ENCODE measurements at places on chromosomes 5 and 9. TPM values are rescaled to one million over a fixed set of nuclear protein-coding genes. Genes with fewer than 3 reads are reported as not detected.
A peak's percentile ranks its signal among the peaks of the same experiment; 100 is the strongest.

DNA sequence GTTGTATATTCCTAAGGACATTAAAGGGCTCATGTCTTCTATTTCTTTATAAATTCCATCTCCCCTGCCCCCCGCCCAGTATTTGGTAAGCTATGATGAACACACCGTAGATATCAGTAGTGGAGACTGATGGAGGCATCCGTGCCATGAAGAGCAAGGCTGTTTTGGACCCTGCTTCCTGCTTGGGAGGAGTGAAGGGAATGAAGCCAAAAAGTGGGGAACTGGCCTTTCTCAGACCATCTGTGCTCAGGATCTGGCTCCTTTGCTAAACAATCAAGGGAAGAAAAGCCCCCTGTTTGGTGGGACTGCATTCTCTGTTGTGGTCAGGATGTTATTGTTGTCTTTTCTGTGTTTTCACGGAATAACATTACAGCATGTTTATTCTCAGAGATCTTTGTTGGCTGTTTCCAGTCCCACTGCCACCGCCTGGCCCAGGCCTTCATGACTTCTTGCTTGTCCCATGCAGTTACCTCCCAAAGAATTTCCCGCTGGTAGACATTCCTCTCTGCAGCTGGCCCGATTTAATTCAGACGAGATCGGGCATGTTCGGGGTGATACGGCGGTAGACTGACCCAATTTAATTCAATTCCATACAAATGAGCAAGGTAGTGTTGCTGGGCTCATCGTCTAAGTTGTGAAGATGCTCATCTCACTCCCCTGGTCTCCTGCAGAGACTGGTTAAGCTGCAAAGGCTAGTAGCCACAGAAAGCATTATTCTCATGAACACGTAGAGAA lies 31.4 kb upstream of the ANKH start:
- DNase-seq: no peak

GRCh38 chr5:138444078-138444773 lies 5.4 kb downstream of the REEP2 start:
- DNase-seq: no peak

DNA sequence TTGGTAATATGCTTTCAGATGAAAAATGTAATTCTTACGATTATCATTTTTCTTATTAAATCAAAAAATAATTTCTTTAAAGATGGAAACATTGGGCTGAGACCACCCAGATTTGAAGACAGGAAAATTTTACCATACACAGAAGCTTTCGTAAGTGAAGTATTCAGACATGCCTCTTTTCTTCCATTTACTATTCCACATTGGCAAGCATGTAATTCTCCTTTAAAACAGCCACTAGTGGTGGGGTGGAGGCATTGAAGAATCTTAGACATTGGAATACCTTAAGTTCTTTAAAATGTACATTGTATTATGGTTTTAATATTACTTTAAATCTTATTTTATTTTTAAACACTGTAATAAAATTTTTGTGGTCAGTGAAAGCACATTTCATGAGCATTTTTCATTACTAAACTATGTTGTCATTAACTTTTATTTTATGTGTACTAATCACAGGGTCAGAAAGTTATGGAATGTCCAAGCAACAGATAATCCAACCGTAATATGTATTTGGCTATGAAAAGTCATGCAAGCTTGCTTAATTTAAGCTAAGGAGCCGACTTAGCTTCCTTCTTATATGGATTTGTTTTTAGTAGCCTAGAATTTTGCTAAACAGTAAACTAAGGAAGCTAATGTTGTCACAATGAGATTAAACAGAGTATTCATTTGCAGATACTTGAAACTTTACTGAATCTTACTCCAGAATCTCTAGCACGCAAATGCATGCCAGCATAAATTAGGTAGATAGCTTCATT lies 97.4 kb upstream of the ALDH1A1 start:
- DNase-seq: no peak

Gene POU5F2
- total RNA-seq: 0.89 TPM

GRCh38 chr5:72159501-72159911 lies 52.2 kb downstream of the MAP1B start:
- no peak for DNase-seq

GRCh38 chr5:177431317-177432142 lies 5.1 kb downstream of the GRK6 start:
- DNase-seq: peak; percentile 86

DNA sequence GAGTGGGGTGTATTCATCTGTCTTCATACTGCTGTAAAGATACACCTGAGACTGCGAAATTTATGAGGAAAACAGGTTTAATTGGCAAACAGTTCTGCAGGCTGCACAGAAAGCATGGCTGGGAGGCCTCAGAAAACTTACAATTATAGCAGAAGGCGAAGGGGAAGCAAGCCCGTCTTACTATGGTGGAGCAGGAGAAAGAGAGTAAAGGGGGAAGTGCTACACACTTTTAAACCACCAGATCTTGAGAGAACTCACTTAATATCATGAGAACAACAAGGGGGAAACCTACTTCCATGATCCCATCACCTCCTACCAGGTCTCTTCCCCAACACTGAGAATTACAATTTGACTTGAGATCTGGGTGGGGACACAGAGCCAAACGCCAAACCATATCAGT lies 12.5 kb upstream of the NREP start:
- no peak for DNase-seq

GRCh38 chr5:158922263-158922592 lies 177.5 kb downstream of the EBF1 start:
- no peak for DNase-seq

DNA sequence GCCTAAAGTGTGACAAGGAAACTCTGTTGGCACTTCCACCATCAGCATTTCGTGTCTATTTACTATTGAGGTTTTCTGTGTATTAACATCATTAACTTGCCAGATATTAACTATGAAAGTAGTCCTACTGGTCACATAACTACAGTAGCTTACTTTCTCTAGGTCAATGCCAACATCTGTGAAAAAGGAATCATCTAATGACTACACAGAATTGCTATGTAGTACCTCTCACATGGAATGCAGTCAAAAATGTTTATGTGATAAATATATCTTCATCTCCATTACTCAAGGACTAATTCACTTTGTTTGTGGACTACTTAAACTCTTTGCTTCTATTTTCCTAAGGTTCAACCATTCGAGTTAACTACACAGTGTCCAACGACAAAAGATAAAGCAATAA lies 2.1 kb downstream of the SCAI start:
- no peak for DNase-seq

GRCh38 chr5:61280761-61281427 lies 51.2 kb upstream of the ZSWIM6 start:
- no peak for DNase-seq

GRCh38 chr9:109739760-109740159 lies 40.2 kb upstream of the PALM2AKAP2 start:
- no peak for DNase-seq

GRCh38 chr5:19959830-19960384 lies 28.1 kb downstream of the CDH18 start:
- no peak for DNase-seq

DNA sequence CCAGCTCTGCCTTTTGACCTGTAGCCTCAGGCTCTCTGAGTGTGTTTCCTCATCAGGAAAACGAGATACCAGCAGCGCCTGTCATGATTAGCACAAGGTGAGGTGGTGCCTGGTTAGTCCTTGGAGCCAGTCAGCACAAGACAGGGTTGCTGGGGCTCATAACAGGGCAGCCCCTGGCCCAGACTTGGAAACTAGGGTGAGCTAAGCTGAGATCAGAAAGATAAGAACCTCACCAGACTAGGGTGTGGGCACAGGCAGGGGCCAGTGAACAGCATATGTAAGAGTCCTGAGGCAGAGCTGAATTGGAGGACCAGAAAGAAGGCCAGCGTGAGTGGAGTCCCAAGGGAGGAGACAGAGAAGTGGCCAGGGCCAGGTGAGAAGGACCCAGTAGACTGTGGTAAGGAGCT lies 42.7 kb upstream of the FUBP3 start:
- DNase-seq: no peak

GRCh38 chr9:113563826-113564497 lies 100.4 kb downstream of the RGS3 start:
- no peak for DNase-seq

DNA sequence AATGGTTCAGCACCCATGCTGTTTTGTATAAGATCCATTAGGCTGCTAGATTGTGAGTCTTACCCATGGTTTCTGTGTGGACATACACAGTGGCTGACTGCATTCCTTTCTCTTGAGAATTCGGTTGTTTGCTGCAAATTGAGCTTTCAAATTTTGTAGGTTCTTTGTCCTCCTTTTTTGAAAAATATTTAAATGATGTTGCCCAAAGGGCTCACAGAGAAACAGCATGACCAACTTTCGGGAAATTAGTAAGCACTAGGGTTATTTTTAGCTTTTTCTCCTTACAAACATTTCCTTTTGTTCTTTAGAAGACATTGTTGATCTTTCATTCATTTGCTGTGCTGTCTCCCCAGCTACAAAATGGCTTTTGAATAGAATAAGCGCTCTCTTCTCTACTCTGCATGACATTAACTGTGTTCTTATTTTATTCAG lies 79.4 kb downstream of the NLN start:
- no peak for DNase-seq

Gene QRFP
- not detected for total RNA-seq

Gene GLRA1
- total RNA-seq: not detected

Gene MYOT
- total RNA-seq: not detected

DNA sequence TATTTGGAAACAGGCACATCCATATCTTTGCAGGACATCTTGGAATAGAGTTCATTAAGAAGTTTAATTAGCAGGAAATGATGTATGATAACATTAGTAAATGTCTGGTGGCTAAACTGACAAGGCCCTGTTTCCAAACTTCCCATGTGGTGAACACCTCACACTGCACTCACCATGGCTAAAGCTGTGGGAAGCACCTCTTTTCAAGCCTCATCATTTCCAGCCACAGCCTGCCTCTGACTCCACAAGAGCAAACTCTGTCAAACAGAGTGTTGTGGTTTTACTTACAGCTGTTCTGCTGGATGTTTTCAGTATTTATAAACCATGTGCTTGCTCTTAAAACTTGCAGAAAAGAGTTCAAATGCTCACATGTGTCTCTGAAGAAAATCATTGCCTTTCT lies 14.9 kb upstream of the NDUFB6 start:
- peak; percentile 21 for DNase-seq

Gene HNRNPH1
- total RNA-seq: 805 TPM

Gene UBE2QL1
- 0.28 TPM for total RNA-seq

DNA sequence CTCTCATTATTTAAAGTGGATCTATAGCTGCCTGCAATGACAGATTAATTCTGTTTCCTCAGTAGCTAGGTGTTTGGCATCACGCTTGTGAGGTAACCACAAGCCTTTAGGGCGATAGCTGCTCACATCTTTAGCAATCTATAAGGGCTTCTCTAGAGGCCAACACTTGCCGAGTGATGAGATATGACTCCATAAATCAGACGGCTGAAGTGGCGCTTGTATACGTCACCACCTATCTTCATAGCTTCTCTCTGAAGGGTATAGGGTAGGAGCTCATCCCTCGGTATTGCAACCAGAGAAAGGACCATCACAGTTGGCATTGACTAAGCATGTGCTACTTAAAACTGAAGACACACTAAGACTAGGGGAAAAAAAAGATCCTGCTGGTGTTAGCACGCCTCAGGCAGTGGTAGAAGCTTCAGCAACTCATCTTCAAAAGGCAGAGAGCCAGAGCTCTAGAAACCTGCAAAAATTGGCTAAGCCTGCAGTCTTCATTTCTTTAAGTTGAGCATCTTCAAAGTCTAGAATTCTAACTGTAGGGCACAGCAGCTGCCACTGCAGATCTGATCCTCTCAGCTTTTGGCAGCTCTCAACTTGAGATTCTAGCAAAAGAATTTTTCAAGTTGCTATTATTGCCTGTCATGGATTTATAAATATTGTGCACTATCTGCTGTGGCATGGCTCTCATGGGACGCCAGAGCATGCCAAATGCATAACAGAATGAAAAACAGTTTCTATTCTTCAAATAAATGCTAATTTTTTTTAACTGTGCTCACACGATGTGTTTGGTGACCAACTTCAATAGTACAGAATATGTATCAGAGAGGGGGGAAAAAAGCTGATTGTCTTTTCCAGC lies 37.5 kb downstream of the PSMB7 start:
- DNase-seq: no peak

GRCh38 chr5:112097768-112098167 lies 321.3 kb downstream of the EPB41L4A start:
- no peak for DNase-seq

Gene SEMA5A
- total RNA-seq: 0.14 TPM

Gene PCDHGA12
- 0.17 TPM for total RNA-seq

Gene CD180
- total RNA-seq: 0.05 TPM

GRCh38 chr5:77952636-77953212 lies 176.6 kb upstream of the TBCA start:
- no peak for DNase-seq

- no peak for DNase-seq
Measured at GRCh38 chr5:153066281-153066680, 424.2 kb upstream of the GRIA1 start.

- no peak for DNase-seq
Measured at GRCh38 chr9:88821746-88822106, 169.5 kb upstream of the S1PR3 start.

- no peak for DNase-seq
Measured at GRCh38 chr9:98271479-98271878, 16.0 kb upstream of the TBC1D2 start.

DNA sequence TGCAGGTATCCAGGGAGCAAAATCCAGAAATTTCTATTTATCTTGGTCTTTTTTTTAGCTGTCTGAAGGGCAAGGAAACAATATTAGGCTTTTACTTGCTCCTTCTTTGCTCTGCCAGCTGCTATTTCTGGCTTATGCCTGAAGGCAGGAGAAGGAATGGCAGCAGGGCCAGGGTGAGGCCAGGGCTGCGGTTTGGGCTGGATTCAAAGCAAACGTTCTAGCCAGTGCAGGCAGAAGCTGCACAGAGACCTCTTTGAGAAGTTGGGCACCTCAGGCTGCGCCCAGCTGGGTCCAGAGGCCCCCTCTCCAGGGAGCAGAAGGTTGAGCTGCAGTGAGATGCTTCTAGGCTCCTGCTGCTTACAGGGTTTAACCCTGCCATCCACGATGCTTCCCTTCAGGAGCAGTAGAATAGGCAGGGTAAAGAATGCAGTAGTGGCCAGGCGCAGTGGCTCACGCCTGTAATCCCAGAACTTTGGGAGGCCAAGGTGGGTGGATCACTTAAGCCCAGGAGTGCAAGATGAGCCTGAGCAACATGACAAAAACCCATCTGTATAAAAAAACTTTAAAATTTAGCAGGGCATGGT lies 201.2 kb downstream of the ADCY2 start:
- DNase-seq: no peak

DNA sequence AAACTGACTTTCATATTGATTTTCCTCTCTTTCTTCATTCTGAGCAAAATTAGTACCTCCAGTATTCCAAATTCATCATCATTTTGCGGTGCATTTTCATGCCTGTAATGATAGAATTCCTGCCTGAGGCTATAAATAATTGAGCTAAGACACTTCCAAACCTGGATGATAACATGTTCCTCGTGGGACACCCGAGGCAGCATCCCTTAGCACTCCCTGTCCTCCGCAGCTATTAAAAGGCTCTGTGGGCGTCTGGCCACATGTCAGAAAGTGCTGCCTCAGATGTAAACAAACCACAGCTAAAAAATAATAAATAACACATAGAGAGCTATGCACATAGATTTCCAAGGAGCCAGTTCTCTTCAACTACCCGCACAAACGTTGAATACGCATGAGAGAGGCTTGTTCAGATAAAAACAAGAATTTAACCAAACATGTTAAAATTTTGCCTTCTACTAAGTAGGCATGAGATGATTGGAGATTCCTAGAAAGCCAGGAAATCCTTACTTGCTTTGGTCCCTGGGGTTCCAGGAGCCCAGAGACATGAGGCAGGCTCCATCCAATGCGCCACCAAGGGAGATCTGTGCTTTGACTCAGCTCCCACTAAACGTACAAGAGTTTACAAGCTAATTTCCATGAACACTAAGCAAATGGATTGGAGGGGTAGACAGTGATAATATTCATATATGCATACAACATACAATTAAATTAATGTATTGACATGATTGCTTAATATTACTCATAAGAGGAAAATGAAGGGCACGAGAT lies 82.7 kb downstream of the SHC3 start:
- DNase-seq: no peak

Measured in activated T-cell treated with anti-CD3 and anti-CD28 coated beads, Interleukin-2, amount 50 U/mL, for 72 hours (primary cell).